RKO (cell line): ENCODE measurements at places on chromosomes 2 and 18.
A peak's percentile ranks its signal among the peaks of the same experiment; 100 is the strongest.

GRCh38 chr2:27126252-27126710 is 2.7 kb downstream of the ABHD1 start:
- no peak for DNase-seq

DNA sequence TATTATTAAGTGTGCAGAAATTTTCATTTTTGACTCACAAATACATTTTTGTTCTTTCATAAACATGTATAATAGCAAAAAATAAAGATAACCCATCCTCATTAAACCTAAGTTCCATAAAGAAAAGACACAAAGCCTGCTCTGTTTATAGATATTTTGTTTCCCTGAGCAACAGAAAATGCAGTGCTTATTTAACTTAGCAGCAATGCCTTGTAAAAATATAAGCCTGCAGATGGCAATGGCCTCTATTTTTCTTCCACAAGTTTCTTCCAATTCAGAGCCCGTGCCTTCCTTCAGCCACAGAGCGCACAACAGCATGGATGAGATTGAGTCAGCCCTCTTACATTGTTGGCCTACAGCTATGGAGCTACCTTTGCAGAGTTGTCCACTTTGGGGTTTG is 43.6 kb downstream of the PKP4 start:
- no peak for DNase-seq

DNA sequence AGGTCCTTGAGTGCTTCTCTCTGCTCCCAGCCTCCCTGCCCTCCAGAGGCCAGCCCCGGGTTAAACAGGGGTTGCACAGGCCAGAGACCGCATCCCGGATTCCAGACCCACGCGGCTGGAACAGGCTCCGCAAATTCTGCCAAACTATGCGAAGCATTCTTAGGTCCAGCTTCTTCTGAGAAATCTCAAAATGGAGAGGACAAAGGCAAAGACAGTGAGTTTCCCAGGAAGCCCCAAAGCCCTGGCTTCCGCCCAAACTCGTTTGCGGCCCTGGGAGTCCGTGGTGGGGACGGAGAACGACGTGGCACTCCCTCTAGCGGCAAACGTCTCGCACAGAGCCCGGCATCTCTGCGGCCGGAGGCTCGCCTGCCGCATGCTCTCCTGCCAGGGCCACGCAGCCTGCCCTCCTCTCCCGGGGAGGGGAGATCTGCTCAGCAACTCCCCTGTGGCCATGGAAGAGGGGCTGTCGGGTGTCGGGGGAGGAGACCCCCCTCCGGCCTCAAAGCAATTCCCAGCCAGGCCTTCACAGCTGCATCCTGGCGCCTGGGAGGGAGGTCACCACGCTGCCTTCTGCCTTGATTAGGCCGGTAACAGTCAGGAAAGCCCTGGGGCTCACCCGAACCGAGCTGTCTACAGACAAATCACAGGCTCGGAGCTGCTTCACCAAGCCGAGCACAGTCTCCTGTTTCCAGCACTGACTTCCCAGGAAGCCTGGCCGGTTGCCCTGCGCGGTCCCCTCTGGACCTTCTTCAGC is 33.4 kb upstream of the KLHL29 start:
- DNase-seq = peak; percentile 36

DNA sequence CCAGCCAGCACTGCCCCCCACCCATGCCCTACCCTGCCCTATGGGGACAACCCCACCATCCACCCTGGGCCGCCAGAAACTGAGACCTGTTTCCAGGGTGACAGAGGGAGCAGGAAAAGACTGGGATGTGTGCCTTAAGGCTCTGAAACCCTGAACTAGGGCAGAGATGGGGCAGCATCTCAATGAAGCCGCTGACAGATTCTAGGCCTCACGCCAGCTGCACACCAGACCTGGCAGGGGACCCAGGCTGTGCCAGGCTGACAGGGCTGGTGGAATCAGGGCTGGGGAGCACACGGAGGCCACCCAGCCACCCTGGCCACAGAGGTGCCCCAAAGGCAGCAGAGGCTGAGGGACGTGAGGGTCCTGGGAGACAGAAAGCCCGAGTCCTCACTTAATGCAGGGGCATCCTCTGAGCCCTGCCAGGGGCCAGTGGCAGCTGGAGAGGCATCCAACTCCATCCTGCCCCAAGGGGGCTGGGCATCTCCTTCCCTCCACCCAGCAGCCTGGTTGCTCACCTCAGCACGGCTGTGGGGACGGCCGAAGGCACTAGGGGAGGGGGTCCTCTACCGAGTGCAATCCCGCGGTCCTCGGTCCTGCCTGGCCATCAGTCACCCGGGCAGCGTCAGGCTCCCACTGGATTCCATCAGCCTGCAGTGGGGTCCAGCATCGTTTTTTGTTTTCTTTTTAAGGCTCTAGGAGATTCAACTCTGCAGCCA is 169.2 kb downstream of the ZFP36L2 start:
- DNase-seq = no peak

DNA sequence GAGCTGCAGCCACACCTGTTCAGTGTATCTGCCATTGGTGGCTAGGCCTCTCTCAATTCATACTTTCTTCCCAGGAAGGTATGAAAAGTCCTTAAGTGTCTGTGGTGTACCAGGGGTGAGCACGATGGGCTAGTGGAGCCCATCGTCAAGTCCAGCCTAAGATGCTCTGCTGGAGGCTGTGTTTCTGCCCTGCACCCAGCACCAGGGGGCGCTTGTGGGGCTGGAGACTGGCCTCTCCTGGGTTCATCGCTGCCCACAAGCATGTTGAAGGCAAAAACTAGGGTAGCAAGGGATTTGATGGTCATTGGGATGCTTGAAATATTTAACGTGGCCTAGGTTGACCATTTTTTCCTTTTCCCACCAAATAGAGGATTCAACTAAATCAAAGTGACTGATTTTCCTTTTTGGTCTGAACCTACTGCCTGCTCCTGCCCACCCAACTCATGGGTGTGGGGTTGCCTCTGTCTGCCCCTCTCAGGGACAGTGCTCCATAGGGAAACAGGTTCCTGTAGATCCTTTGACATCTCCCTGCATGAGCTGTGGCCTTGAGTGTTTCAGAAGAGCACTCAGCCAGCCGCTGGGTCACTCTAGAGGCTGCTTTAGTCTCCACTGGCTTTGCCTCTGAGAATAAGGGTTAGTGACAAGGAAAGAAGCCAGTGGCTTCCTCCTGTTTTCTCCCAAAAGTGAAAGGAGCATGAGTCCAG is 59.0 kb downstream of the TPGS2 start:
- no peak for DNase-seq
